ENCODE measurements at places on chromosomes 11 and 22.

- peak; percentile 11 for DNase-seq
These were observed 907.1 kb downstream of the DLG2 start for GRCh38 chr11:84719935-84720577.

GRCh38 chr22:31477329-31477728, 12.3 kb downstream of the EIF4ENIF1 start:
- no peak for DNase-seq

DNA sequence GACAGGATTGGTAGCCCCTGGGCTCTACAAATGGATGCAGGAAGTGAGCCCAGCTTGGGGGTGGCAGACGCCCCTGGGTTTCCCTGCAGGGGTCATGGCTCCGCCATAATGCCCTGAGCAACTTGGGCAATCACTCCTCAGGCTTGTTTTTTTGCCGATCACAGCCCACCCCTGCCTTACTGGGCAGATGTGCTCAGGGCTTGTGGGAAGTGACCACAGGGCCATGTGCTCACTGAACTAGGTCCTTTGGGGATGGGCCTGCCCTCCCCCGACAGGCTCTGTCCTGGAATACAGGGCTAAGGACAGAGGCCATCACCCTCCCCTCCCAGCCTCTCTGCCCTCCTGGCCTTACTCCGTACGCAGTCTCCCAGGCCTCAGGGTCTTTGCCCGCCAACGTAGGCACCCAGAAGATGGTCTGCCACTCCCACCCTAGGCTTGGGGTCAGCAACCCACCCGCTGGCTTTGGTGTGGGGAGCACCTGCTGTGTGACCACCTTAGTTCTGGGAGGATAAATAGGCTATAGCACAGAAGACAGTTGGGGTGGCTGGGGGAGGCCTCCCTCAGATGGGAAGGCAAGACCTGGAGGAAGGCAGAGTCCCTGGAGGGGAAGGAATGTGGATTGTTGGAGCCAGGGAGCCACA, 3.8 kb downstream of the RPLP2 start:
- DNase-seq = no peak

DNA sequence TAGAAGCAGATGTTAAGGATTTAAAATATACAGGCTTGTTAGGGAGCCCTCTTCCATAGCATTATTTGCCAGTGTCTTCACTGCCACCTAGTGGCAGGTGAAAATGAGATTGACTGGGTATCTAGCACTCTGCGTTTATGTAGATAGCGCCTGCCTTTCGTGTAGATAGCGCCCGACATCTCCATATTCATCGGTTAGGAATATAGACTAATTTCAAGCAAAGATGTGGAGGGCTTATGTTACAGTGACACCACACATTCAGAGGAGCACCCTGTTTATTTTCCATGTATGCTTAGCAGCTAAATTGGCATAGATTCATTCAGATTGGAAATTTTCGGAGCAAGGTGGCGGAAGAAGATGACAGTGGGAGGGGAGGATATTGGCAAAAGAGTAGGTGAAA, 72.0 kb downstream of the SLC5A12 start:
- peak; percentile 65 for DNase-seq

- no peak for DNase-seq
These were observed 52.4 kb downstream of the SYT13 start for GRCh38 chr11:45233804-45234170.

- no peak for DNase-seq
These were observed 59.7 kb downstream of the MICAL3 start for GRCh38 chr22:17964643-17965042.

DNA sequence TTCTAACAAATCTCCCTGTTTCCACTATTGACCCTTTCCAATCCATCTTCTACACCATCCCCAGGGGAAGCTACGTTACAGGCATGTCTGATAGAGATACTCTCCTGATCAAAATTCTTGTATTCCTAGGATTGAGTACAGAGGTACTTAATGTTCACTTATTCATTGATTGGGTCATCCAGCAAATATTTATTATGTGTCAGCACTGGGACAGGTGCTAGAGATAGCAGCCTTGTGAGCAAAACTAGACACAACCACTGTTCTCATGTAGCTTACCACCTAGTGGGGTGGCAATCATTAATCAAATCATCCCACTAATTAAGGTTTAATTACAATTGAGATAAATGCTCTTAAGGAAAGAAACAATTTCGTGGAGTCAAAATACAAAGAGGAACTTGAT, 9.4 kb upstream of the RTCB start:
- no peak for DNase-seq

- DNase-seq = no peak
These were observed 216.5 kb upstream of the CADM1 start for GRCh38 chr11:115720602-115721245.

All from common myeloid progenitor, CD34-positive (primary cell).